Stimulated activated CD4-positive, alpha-beta T cell treated with anti-CD3 and anti-CD28 coated beads, Interleukin-12 subunit alpha, Interleukin-12 subunit beta, amount 100 ng/mL, for 24 hours (primary cell): ENCODE measurements at places on chromosomes 6 and 20.

- DNase-seq = no peak
These were observed 174.0 kb downstream of the THBS2 start for GRCh38 chr6:169079650-169080049.

DNA sequence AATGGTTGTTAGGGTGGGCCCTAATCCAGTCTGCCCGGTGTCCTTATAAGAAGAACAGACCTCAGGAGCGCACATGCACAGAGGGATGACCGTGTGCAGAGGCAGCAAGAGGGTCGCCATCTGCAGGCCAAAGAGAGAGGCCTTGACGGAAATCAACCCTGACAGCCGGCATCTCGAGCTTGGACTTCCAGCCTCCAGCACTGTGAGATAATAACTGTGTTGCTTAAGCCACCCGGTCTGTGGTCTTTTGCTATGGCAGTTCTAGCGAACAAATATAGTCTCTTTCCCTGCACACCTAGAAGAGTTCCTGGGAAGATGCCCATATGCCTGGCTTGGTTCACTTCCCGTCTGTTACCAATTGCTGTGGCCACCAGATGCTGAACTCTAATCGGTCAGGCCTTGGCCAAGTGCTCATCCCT, 35.3 kb upstream of the PTGIS start:
- DNase-seq = no peak

GRCh38 chr20:48919882-48920526, 1.5 kb upstream of the ARFGEF2 start:
- DNase-seq = no peak

GRCh38 chr6:10250655-10251220, 164.1 kb downstream of the TFAP2A start:
- DNase-seq = no peak

- no peak for DNase-seq
These were observed 52.3 kb downstream of the HUS1B start for GRCh38 chr6:604579-604978.

GRCh38 chr6:13203145-13203544, 125.2 kb downstream of the TBC1D7 start:
- DNase-seq = no peak

- no peak for DNase-seq
These were observed 81.9 kb downstream of the PHACTR2 start for GRCh38 chr6:143759666-143760065.

DNA sequence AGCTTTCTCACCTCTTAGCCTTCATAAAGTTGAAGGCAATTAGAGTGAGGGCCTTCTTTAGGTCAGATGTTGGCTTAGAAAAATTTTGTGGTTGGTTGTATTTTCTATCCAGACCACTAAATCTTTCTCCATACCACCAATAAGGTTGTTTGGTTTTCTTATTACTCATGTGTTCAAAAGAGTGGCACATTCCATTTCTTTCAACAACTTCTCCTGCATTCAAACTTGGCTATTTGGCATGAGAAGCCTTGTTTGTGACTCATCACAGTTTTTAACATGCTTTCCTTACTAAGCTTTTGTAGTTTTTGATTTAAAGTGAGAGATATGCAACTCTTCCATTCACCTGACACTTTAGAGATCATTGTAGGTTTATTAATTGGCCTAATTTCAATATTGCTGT, 949.6 kb downstream of the TBC1D32 start:
- no peak for DNase-seq

DNA sequence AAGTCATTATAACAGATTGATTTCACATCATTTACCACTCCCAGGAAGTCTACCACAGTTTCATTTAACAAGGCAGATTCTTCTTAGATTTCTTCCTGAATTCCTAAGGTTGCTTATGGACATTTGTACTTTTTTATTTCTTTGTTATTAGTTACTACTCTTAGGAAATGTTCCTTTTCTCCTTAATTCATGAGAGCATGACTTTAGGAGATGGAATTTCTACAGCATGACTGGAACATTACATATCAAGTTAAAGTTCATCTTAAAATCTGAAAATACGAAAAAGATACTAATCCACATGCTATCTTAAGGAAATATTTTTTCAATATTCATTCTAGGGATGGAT, 22.3 kb downstream of the CNKSR3 start:
- no peak for DNase-seq

DNA sequence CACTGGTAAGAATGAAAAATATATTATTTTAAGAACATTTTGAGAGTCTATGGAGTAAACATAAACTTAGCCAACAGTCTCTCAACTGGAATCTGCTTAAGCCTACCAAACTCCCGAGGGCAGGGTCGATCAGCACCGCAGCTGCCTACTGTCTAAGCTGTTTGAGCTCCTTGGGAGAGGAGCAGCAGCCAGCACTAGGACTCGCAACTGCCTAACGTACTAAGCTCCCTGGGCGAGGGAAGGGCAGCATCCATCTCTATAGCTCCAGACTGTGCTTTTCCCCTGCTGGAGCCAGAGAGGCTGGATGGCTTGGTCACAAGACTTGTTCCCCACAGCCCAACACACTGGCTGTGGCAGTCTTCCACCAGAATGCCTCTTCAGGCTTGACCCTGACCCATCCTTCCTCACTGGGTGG, 96.4 kb downstream of the MOXD1 start:
- DNase-seq = no peak

GRCh38 chr20:37234254-37234581, 27.4 kb downstream of the GHRH start:
- no peak for DNase-seq

DNA sequence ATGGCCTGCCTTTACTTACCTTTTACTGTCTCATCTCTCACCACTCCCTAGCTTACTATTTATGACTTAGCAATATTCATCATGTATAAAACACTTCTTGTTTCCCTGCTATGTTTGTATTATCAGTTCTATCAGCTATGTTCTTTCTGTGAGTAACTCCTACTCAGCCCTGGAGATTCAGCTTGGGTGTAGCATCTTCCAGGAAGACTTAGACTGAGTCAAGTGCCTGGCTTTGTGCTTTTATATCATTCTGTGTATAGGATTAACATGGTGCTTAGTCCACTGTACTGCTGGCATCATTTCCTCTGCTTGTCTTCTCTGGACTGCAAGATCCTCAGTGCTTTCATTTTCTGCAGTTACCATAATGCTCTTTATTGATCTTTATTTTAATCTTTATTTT, 257.8 kb downstream of the BTBD3 start:
- DNase-seq = no peak

DNA sequence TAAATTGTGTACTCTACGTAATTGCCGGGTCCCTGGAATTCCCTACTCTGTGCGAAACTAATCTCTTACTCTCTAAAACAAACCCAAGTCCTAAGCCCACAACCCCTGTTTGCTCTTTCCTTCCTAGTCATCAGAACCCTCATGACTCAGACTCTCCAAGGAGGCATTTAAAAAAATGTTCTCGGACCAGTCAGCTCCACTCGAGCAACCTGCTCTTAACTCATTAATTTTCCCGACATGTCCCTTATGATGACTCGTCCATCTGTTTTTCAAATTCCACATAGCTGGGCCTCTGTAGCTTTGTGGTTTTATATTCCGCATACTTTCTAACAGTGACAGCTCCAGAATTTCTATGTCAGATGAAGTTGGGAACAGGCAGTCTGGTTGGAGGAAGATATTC, 2.6 kb upstream of the MUC22 start:
- no peak for DNase-seq

DNA sequence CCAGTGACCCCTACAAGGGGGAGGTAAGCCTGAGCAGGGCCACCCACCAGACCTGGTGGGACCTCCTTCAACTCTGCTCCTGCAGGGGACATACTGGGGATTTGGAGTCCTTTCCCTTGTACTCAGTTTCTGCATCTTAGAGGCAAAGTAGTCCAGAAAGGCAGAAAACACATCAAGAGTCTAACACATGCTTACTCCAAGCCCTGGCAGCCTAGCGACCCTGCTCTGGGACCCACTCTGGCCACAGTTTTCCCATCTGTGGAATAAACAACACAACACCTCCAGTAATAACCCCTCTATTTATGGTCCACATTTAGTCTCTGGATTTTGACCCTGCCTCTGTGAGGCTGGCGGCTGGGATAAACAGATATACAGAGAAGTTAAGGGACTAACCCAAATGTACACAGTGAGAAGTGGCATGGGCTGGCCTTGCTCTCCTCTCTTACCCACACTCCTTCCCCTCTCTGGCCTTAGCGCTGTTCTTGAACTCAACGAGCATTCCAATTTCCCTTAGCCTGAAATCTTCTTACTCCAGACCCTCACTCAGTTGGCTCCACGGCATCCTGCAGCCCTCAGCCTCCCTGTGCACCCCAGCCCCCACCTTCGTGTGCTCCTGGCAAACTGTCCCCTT, 16.1 kb upstream of the TLDC2 start:
- no peak for DNase-seq

DNA sequence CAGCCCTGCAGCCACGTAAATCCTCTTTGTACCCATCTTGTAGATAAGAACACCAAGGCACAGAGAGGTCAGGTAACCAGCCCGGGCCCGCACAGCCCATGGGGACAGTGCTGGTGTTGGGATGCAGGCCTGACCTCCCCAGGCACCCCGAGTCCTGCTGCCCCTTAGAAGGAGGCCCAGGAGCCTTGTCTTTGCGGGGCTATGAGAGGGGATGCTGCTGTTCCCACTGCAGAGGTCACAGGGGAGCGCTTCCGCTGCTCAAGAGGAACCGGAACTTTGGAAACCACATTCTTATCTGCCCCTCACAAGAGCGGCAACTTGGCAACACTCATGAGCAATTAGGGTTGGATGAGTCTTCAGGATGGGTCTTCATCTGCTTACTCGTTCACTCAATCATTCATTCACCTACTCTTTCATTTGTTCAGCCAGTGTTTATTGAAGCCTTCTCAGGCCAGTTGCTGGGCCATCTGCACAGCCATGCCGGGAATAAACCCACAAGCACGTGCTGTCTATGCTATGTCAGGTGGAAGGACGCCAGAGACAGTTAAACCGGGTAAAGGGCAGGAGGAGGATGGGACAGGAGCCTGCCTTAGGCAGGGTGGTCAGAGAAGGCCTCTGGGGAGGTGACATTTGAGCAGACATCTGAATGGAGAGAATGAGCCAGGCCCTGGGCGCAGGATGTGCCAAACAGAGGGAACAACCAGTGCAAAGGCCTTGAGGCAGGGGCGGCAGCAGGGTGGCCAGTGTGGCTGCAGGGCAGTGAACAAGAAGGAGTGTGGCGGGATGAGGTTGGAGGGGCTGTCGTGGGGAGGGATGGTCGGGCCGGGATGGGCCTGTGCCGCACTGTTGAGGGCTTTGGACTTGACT, 60.8 kb downstream of the RBM38 start:
- no peak for DNase-seq

DNA sequence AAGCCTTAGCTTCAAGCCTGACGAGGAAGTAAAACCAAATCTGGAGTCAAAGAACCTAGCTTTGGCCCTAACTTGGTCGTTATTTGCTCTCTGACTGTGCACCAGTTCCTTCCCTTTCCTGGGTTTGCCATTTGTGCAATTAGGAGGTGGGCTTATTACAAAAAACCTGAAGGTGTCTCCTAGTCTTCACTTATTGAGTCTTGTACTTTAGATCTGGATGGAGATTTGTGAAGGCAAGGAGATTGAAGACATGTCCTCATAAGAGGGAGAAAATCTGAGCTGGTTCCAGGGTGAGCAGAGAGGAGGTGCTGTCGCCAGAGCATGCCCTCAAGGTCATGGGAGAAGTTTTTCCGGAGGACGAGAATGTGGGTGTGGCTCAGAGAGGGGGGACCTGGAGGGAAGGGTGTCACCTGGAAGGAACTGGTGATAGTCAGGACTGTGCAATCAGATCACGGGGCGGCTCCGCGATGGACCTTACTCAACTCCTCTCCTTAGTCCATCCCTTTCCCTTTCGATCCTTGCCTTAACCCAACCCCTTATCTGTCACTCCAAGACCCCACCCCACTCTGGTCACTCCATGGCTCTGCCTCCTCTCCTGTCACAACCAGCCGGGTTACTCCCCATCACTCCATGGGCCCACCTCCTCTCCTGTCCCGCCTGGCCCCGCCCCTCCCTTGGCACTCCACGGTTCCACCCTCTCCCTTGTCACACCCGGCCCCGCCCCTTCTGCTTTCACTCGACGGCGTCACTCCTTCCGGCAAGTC, 588 bp upstream of the ACSS2 start:
- DNase-seq = no peak

DNA sequence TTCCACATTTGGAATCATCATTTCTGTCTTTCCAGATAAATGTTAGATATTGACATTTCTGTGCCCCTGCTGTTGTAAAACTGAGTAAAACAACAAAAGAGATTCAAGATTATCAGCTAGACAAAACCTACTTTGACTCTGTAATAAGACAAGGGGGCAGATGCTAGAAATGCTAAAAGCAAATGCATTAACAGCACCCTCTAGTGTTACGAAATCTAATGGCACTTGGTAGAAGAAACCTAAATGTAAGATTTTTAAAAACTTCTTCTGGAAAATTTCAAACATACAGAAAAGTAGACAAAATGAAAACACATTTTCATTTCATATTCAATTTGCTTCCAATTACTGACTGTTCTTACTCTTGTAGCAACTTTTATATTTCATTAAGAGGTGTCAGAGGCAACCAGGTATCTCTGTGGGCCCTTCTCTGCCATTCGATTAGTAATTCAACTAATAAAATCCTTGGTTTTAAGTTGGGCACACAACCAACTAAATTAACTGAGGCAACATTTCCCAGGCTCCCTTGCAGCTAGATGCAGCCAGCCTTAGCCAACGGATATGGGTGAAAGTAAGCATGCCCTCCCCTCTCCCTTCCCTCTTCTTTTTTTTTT, 45.0 kb downstream of the SLC23A2 start:
- no peak for DNase-seq

- no peak for DNase-seq
These were observed 27.3 kb downstream of the PYGB start for GRCh38 chr20:25274891-25275812.

- DNase-seq = no peak
These were observed 41.4 kb upstream of the BEND6 start for GRCh38 chr6:56913285-56914074.

- no peak for DNase-seq
These were observed 670.9 kb downstream of the HTR1B start for GRCh38 chr6:76792394-76792793.

GRCh38 chr20:1711826-1712601, 54.4 kb upstream of the SIRPG start:
- no peak for DNase-seq

DNA sequence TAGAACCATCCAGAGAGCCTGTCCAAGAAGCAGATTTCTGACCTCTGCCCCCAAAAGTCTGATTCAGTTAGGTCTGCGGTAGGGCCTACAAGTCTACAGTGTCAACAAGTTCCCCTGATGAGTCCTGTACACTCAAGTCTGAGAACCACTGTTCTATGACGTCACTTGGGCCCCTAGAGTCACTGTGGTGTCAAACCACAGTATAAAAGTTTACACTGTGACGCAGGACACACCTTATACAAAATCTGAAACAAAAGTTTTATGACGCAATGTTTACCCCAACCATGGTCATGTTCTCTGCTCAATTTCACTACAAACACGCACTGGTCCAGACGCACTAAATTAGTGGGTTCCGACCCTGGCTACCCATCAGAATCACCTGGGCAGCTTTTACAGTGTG, 17.9 kb downstream of the SLA2 start:
- no peak for DNase-seq

DNA sequence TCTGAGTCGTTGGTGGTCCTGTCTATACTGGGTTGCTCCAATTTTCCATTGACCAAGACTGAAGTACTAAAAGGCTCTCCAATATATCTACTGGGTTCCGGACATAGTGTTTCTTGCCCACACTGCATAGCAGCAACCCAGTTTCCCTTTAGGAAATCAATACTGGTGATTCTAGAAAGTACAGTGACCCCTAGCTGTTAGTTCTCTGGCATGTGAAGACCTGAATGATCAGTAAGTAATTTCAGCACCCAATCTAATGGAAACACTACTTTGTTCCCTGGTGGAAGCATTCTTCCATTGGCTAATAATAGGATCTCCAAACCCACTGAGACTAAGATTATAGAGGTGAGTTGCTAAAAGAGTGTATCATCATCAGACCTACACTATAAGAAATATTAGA, 40.8 kb upstream of the STMND1 start:
- DNase-seq = no peak
